ENCODE measurements at places on chromosomes 16 and 17. TPM values are rescaled to one million over a fixed set of nuclear protein-coding genes. Genes with fewer than 3 reads are reported as not detected.

DECR2 gene
- total RNA-seq: 7.1 TPM

SOX15 gene
- 0.30 TPM for total RNA-seq

KCNH6 gene
- total RNA-seq: not detected

VPS35 gene
- 140 TPM for total RNA-seq

SECTM1 gene
- not detected for total RNA-seq

IGFALS gene
- total RNA-seq: not detected

TBX21 gene
- total RNA-seq: not detected

MT1E gene
- 79.6 TPM for total RNA-seq

C17orf78 gene
- total RNA-seq: not detected

CDRT4 gene
- 4.0 TPM for total RNA-seq

SPNS2 gene
- total RNA-seq: 0.37 TPM

TNFRSF17 gene
- total RNA-seq: not detected

OR1F1 gene
- not detected for total RNA-seq

HS3ST3A1 gene
- total RNA-seq: 36.3 TPM

JPH3 gene
- not detected for total RNA-seq

ABCA9 gene
- total RNA-seq: 1.8 TPM

BCO1 gene
- not detected for total RNA-seq

PABPN1L gene
- not detected for total RNA-seq

KIF19 gene
- not detected for total RNA-seq

MEIOB gene
- total RNA-seq: not detected

C1QTNF1 gene
- 283 TPM for total RNA-seq

TEKT5 gene
- total RNA-seq: not detected

CYB561 gene
- 27.9 TPM for total RNA-seq

BICDL2 gene
- 0.28 TPM for total RNA-seq

PDILT gene
- not detected for total RNA-seq

VASN gene
- total RNA-seq: 97.5 TPM

BAIAP3 gene
- 0.89 TPM for total RNA-seq

FOXN1 gene
- not detected for total RNA-seq

MOSMO gene
- 14.8 TPM for total RNA-seq

TBC1D3I gene
- total RNA-seq: not detected

AGRP gene
- not detected for total RNA-seq

ZNF385C gene
- not detected for total RNA-seq
